Hypothalamus (tissue), 51 donors: ENCODE measurements at places on chromosomes 2 and 18.

DNA sequence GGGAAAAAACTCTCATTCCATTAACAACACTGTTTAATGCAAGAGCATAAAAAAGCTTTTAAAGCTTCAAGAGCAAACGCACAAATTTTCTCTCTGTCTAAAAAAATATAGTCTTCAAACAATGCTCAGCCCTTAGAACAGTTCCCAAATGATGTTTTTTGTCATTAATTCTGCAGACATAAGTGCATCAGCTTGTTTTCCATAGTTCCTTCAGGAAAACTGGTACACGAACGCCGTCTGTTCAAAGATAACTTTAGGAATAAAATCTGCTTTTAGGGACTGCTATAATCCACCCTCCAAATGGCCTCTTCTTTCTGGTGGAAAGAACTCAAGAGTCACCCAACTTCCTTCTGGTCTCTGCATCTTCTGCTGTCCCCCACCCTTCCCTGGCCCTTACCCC lies 98.2 kb upstream of the SLC66A3 start:
- DNase-seq = no peak

GRCh38 chr2:205613970-205614559 lies 68.2 kb upstream of the NRP2 start:
- no peak for DNase-seq

- DNase-seq = no peak
These were observed 91.6 kb upstream of the TANK start for GRCh38 chr2:161068670-161069069.

DNA sequence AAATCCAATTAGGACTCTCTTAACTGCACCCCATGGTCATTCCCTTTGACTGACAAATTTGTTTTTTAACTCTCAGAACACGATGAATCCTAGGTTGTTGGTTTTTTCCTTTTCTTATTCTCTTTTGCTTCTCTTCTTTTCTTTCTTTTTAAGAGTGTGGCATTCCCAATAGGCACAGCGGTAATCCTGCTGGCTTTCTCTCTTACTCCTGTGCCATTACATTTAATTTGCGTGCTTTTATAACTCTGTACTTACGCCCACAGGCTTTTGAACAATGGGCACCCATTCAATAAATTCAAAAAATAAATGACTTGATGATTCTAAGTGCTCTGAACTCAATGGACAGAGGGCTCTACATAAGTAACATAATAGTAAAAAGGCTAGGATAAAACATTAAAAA lies 189.0 kb upstream of the SMAD7 start:
- DNase-seq = no peak
